NCI-H2107 (cell line): ENCODE measurements at places on chromosomes 4 and X.

GRCh38 chr4:73850261-73850970 lies 2.7 kb upstream of the PF4V1 start:
- DNase-seq, result no peak

DNA sequence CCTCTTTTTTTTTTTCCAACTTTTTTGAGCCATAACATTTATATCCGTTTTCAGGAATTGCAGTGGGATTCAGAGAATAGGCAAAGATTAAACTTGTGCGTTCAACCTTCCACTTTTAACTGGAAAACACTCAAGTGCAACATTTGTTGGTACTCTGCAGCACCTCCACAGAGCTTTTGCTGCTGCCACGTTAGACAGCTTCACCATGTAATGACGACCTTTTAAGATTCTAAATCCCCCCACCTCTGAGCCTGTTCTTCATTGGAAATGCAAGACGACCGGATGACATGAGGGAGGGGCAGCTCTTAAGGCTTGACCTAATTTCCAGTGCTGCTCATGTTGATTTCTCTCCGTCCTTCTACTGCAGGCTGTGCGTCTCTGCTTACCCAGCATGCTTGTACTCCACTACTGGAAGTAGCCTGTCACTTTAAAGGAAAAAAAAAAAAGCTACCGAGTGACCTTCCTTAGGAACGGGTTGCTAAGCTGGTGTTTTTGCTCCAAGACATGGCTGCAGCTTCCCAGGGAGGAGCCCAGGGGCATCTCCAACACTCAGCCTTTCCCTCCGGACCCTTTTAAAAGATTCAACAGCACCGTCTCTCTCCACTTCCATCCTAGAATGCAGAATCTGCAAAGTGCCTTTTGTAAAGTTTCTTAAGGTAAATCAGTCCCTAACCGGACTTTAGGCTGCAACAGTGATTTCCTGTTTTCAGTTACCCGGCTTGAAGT lies at the start of gene CC2D2A:
Gene CC2D2A, plus strand, starts transcription at position 481 of the 726 bp plus-strand sequence. CDS start 6,051 bp downstream, outside the sequence.
- DNase-seq, result no peak

DNA sequence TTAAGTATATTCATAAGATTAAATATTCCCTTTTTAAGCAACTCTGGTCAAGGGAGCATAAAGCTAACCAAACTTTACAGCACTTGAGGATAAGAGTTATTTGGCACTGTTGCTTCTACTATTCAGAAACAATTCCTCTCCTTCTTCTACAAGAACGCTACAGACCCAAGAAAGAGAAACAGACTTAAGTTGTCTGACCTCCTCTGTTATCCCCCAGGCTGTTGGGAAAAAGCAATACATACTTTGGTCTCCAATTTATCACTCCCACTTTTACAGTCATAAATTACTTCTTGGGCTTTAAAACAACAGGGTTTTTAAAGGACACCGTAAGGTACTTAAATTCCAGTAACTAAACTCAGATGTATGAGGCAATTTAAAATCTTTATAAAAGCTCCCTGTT lies 147.4 kb downstream of the COL25A1 start:
- no peak for DNase-seq

GRCh38 chrX:150773117-150773516 lies 79.9 kb downstream of the MTMR1 start:
- DNase-seq, result no peak

DNA sequence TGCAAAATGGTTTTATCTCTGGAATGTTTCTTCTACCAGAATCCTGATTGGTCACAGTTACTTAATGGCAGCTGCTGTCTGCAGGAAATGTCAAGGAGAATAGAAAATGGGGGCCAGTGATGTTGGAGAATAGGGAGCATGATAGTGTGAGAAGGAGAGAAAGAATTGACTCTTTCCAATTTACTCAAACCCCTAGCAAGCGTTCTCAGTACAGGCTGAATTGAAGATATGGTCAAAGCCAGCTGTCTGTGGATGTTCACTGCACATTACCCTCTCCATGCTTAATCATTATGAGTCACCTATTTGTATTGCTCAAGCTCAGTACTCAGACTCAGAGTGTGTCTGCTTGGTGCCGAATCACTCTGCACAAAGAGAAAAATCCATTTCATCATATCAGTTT lies 57.8 kb upstream of the FAM47B start:
- no peak for DNase-seq

DNA sequence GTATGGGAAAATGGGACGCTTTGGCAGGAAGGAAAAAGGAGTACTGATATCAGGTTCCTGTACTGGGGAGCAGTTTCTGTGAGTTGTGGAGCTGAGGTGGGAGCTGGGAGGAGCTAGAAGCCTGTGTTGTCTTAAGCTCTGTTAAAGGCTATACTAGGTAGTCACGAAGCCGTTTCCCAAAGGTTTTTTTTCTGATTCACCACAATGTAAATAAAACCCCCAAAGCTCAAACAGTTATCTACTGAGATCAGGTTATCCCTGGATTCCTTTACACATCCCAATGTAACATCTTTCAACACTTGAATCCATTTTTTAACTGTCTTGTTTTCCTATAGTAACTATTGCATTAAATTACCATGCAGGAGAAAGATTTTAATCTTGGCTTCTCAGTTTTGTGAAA lies 297.4 kb upstream of the SFRP2 start:
- no peak for DNase-seq

DNA sequence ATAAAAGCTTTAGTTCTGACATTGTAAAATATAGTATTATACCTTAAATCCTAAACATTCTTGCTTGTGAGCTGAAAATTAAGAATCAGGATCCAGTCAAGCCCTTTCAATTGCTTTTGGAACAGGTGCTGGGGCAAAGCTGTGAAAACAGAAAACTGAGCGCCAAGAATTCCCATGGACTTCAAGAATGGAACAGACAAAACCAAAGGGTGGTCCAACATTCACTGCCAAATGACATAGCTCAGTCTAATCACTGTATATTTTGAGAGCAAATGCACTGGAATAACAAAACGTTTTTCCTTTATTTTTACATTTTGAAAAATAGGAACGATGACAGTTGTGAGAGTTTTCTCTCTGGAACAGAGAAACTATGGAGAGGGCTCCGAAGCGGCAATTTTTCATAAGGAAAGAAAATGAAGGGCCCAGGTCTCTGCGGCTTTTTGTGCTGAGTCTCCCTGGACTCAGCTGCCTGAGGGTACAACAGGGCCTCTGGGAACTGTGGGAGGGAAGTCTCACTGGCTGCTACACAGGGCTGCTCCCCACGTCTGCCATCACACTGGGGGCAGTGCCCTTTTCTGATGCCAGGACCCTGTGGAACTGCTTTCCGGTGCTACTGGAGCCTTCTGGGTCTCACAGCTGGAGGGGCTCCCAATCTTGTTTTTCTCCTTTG lies 56.0 kb upstream of the BMPR1B start:
- DNase-seq, result no peak

- DNase-seq, result no peak
Observed at GRCh38 chrX:106891762-106892460, 11.2 kb downstream of the RIPPLY1 start.

DNA sequence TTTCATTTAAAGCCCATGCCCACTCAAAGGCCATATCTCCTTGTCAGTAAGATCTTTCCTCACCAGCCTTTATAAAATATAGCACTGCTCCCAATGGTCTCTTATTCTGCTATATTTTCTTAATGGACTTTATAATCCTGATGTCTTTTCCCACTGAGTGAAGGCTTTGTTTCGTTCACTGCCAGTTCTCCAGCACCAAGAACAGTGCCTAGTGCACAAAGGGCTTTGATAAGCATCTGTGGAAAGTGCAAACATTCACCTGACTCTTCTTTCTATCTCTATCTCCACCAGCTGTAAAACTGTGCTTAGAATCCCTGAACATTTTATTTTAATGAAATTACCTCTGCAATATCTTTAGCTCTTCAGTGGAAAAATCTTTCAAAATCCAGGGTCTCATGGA lies 573.9 kb upstream of the MAGEB2 start:
- DNase-seq, result no peak

DNA sequence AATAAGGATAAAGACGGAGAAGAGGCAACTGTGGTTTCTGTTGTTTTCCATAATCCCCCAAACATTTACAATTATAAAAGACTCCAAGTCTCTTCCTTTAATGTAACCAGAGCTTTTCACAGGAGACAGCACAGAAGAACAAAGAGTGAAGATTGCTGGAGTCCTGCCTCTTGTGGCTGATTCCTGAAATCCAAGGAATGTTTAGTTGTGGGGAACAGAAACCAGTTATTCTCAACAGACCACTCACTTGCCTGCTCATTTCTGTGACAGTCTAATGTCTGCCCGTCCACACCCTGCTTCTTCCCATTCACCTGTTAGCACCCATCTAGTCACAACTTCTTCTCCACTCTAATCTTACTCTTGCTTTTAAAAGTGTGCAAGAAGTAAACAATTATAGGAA lies 12.1 kb downstream of the TEX13B start:
- no peak for DNase-seq

DNA sequence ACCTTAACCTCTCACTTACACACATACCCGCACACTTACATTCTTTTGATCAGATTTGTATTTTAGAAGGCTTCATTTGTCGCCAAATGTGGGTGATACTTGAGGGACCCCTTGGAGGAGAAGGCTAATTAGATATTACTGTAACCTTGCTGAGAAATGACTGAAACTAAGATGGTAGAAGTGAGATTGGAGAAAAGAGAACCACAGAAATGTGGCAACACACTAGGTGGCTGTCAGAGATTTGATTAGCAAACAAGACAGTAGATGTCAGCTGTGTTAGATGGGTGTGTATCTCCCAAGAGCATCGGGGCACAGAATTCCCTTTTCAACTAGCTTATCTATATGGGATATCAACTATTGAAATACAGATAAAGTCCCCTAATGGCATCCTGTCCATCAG lies 149.3 kb upstream of the FABP2 start:
- no peak for DNase-seq

- DNase-seq, result no peak
Observed at GRCh38 chr4:123623611-123624010, 227.0 kb downstream of the SPRY1 start.

- no peak for DNase-seq
Observed at GRCh38 chrX:136639506-136640176, 8.3 kb upstream of the CD40LG start.

DNA sequence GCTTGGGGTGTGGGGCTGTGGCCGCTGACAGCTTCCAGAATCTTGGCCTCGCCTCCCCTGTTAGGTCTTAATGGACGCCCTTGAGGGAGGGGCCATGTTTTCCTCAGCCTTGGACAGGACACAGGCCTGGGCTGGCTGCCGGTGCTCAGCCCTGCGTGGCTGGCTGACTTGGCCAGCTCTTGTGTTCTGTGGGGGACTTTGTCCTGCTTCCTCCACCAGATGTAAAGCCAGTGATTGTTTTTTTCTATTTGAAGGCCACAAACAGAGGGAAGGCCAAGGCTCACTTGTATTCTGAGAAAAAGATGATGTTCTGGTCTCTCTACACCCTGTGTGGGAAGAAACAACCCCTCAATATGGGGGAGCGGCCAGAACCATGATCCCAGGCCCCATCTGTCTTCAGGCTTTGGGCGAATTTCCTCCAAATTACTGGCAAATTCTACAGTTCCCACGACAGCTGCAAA lies 71.3 kb downstream of the HTRA3 start:
- no peak for DNase-seq

DNA sequence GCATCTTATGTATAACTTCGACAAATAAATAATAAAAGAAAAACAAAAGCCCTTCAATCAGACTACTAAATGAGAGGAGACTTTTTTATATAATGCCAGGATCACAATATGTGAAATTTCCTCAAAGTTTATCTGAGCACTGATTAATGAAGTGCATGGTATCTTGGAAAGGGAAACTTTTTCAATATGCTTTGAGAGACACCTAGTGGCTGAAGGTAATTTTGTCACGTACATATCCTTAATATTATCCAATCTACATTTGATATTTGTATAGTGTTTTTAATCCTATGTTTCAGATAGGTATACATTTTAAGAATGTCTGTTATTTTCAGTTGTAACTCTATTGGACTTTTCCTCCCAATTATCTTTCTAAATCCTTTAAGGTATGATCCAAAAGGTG lies 146.8 kb downstream of the KLHL4 start:
- no peak for DNase-seq

DNA sequence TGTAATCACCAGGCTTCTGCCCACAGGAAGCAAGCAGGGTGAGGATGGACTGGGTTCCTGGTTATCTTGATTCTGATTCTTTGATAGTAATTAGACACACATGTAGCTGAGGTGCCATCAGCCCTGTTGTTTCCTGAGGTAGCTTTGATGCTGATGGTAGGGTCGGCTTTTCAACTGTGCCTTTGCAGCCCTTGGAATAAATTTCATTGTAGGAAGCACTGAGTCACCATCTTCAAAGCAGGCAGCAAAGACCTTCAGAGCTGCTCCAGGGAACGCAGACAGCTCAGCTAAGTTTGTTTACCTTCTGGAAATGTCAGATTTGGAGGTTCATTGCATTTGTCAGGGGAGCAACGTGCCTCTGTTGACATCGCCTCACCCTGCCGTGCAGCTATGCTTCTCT lies 135.4 kb downstream of the ASMT start:
- no peak for DNase-seq

GRCh38 chr4:75003979-75004378 lies 71.1 kb downstream of the PARM1 start:
- DNase-seq, result no peak

GRCh38 chr4:108940149-108940548 lies 177.3 kb upstream of the ETNPPL start:
- DNase-seq, result no peak

GRCh38 chr4:98577956-98578355 lies 80.5 kb downstream of the TSPAN5 start:
- no peak for DNase-seq

DNA sequence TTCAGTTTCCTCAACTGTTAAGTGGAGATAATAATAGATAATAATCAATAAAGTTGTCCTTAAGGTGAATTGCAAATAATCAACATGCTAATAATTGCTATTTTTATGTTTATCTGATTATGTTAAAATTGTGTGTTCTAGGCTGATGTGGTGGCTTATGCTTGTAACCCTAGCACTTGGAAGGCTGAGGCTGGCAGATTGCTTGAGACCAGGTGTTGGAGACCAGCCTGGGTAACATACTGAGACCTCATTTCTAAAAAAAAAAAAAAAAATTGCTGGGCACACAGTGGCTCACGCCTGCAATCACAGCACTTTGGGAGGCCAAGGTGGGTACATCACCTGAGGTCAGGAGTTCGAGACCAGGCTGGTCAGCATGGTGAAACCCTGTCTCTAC lies 175.2 kb downstream of the GC start:
- no peak for DNase-seq

- no peak for DNase-seq
Observed at GRCh38 chrX:154463611-154464220, 5.6 kb downstream of the PLXNA3 start.

DNA sequence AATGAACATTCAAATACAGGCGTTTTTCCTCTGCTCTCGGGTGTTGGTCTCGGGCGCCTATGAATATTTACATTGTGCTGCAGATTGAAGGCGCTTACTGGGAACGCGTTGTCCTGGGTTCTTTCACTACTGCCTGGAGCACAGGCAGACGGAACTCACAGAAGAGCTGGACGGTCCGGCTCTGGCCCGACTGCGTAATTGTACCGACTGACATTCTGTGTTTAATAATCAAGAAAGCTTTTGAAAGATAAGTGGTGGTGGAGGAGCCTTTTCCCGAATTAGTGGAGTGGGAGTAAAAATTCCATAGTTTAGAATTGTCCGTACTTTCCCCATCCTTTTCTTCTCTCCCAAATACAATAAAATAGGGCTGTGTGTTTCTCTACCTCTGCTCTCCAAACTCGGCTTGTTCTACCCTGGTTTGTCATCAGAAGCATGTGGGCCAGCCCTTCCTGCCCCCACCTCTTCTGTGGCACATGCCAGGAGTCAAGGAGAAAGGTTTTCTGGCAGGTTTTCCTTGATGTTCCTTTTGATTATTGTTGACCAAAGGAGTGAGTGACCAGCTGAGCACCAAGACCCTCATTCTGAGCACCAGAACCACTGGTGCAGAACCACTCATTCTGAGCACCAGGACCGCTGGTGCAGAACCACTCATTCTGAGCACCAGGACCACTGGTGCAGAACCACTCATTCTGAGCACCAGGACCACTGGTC lies 2.3 kb downstream of the FHDC1 start:
- no peak for DNase-seq
